ENCODE measurements at places on chromosomes 16 and 17.

DNA sequence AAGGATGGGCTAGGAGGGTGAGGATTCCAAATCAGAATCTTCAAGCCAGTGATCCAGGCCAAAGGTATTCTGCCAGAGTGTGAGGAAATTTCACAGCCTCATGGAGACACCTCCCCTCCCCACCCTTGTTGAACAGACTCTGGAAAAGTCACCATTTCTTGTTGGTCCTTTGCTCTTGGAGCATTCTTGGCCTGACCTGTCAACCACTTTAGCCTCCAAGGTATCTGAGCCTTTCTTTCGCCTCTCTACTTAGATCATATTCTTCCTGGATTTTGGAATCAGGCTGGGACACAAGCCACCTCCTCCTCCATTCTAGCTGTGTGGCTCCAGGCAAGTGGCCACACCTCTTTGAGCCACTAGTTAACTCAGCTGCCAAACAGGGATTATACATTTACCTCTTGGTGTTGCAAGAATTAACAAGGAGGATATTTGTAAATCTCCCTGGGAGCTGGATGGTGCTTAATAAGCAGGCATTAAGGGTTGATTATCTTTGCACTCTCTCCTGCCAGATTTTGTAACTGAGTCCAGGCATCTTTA is 193.5 kb downstream of the WWOX start:
- DNase-seq, result no peak

DNA sequence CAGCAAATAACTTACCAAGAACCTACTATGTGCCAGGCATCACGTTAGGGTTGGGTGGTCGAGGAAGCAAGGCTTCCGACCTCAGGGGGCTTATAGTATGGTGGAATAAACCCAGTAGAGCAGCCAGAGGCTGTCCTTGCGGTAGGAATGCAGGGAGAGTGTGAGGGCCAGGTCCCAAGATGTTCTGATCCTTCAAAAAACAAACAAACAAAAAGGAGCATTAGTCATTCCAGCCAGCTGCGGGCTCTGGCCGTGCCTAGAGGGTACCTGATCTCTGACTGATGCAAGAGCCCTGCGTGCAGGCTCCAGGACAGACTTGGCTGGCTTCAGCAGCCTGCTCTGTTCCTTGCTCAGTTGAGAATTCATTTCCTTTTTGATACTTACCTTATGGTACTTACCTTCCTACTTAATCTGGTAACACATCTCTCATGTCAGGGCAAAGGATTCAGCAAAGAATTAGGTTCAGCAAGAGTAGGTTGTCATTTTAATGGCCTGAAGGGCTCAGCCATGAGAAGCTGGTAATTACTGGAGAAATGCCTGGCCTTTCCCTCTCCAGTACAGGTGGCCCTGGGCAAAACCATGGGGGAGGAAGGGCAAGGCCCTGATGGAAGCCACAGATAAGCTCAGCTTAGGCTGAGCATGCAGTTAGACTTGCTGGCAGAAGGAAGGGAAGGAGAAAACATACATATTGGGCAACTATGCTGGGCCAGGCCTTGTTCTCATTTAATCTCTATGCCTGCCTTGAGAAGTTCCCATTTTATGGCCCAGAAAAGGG is 18.4 kb downstream of the CYB5D2 start:
- no peak for DNase-seq

DNA sequence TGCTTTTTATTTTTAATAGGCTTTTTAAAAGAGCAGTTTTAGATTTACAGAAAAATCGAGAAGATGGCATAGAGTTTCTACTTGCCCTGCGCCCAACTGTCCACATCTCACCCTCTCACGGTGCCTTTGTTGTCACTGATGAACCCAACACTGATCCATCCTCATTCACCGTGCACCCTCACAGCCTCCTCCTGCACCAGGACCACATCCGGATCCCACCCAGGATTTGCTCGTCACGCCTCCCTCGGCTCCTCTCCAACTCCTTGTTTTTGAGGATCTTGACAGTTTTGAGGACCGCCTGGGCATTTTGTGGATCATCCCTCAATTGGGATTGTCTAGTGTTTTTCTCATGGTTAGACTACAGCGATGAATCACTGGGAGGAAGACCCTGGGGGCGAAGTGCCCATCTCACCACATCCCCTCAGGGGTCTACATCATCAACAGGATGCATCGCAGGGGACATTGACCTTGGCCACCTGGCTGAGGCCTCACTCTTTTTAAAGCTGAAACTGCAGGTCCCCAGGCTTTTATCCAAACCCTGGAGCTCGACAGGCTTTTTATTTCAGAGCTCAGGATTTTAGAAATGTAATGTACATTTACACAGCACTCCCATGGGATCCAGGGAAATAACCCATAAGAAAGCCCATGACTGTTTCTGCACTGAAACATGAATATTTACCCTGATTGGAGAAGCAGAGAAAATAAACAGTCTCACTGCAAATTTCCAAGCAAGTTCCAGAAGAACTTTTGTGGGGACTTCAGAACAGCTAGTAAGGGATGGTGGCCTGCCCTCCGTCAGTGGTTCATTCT is 71.8 kb upstream of the ZNF469 start:
- no peak for DNase-seq

- DNase-seq, result no peak
These were observed 37.7 kb upstream of the SREBF1 start for GRCh38 chr17:17874478-17874877.

- DNase-seq, result no peak
These were observed 144.8 kb downstream of the KCNJ2 start for GRCh38 chr17:70314096-70314495.

DNA sequence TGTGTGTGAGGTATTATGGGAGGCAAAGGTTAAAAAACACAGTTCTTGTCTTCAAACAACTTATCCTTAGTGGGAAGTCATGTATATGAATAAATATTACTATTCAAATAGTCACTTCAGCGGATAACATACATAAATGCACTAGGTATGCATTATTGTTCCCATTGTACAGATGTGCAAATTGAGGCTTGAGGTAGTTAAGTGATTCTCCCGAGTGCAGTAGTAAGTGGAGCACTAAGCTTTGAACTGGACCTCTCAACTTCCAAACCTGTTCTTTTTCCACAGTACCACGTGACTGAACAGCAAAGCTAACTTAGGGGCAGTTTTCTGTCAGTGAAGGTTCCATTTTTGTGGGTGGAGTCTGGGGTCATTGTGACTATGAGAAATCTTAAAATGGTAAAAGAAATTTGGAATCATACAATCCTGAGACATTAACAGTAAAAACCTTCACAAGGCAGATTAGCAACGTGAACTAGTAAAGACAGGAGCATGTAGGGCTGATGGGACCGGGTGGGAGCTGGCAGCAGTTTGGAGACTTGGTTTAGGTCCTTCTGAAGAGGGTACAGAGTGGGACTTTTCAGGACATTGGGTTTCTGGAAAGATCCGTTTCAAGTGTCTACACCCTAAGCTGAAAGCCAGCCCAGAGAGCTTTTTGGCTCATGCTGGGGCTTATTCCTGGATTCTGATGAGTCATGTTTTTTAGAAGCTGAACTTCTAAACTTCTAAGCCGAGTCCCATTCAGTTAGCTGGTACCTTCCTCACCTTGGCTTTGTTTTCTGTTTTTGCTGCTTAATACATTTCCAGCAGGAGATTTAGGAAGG is 204.9 kb downstream of the PRKCA start:
- no peak for DNase-seq

DNA sequence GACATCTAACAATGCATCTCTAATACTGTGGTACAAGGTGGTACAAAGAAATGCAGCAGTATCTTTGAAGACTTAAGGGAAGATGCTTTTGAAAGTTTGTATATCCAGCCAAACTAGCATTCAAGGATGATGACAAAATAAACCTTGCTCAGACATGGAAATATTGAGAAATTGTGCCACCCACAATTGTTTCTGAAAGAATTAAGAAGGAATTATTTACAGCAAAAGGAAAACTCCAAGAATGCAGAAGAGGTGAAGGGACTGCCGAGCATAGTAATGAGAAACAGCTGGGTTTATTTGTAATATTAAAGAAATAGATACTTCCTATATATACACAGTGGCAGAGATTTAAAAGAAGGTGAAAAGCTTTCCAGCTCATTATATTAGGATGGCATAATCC is 29.5 kb downstream of the PMFBP1 start:
- no peak for DNase-seq

GRCh38 chr17:79041723-79042420 is 17.9 kb downstream of the C1QTNF1 start:
- no peak for DNase-seq

GRCh38 chr16:1505912-1506311 is 12.8 kb downstream of the TELO2 start:
- DNase-seq, result no peak

GRCh38 chr17:5019475-5019956 is 15.7 kb downstream of the SLC52A1 start:
- DNase-seq, result no peak

DNA sequence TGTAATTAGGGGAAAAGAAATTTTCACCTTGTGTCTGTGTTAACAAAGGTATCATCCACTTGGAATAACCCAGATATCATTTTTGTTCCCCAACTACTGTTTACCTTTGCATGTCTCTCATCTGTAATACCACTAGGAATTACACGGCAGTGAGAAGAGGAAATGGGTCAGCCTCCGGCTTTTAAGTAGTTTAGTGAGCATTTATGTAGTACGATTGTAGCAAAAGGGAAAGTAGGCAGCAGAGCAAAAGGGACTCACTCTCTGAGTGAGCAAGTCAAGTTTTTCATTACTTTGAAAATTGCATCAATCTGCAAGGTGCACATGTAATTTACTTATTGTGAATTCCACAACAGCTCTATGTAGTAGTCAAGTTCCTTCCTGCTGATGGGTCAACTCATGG is 11.2 kb downstream of the PHF12 start:
- DNase-seq, result no peak

DNA sequence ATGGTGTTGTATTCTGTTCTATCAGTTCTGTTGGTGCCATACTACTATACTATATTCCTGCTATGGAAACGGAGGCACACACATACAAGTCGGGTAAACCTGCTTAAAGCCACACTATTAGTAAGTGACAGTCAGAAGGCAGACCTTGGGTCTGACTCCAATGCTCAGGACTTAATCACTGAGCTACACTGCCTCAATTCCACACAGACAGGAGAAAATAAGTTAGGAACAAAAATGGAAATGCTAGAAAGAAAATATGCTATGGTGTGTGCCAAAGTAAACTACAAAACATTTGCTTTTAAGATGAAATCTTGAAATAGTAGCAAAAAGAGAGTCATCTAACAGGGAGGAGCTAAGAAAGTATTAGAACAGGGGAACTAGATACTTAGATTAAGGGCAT is 48.1 kb downstream of the MYO1D start:
- no peak for DNase-seq

DNA sequence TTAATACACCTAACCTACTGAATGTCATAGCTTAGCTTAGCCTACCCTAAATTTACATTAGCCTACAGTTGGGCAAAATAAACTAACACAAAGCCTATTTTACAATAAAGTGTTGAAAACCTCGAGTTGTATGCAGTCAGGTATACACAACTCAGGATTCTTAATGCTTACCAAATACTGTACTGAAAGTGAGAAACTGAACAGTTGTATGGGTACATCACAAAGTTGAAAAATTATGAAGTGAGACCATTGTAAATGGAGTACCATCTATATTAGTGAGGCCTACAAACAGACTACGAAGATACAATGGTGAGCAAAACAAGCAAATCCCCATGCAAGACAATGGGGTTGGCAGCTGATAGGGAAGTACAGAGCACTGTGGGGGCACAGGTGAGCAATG is 79.7 kb downstream of the VAT1L start:
- no peak for DNase-seq

- peak; percentile 64 for DNase-seq
These were observed 5.3 kb upstream of the PPM1D start for GRCh38 chr17:60594734-60595133.

DNA sequence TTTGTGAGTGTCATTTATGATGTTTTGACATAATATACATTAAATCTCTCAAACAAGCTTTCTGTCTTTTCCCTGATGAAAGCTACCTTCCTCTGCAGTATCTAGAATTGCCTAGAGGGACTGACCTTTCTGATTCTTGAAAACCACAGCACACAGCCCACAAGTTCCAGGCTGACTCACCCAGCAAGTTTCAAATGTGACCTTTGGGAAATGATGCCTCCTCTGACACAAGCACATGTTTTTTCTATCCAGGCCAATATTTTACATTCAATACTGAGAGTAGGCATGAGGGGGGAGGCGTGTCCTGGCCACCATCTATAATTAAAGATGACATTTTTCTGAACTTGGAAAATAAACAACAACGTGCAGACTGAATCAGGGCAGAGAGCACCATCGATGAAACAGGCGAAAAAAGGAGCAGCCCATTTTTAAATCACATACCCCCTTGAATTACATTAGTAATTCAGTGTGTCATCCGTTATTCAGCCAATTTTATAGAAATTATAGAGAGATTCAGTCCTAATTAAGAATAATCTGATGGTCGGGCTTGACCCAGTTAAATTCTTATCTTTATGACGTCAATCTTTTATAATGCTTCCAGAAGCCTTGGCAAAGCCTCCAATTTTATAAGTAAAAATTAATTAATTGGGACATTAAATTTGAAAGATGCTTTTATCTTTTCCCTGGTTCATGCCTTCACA is 292.6 kb upstream of the CDH11 start:
- DNase-seq, result no peak

GRCh38 chr16:88486398-88487123 is 33.5 kb downstream of the ZFPM1 start:
- no peak for DNase-seq

GRCh38 chr17:44130693-44131349 is 7.4 kb upstream of the HDAC5 start:
- DNase-seq, result no peak

Measured in NCI-H1436 treated with DMSO at 0.1 percent for 48 hours (cell line).